H1 (cell line): ENCODE measurements at places on chromosomes 11 and 22. TPM values are rescaled to one million over a fixed set of nuclear protein-coding genes. Genes with fewer than 3 reads are reported as not detected.

DNA sequence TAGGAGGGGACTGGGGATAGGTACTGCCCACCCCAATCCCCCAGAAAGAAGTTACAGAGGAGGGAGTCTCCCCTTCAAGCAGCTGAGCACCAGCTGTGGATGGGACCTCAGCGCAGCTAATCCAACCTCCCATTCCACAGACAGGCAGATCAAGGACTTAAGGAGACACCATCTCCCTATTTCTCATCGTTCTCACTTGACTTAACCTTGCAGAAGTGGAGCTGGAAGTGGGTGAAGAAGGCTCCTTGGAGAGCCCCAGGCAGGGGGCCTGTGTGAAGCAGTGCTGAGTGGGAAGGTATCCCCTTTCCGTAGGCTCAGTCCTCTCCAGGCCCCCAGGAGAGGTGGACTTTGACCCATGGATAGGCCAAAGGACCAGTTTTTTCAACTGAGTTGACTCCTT is 27.3 kb downstream of the USP35 start:
- DNase-seq: no peak
- peaks cover 2% of the 10 kb centered on the region; the same call in 1 of the 2 replicates for H3K36me3 ChIP-seq
- H3K4me1 ChIP-seq: no peaks in the 10 kb centered on the region

GRCh38 chr11:71562120-71562519 is 3.2 kb upstream of the KRTAP5-10 start:
- H3K4me3 ChIP-seq: no peak overlapping the region
- no peak overlapping the region for H3K27ac ChIP-seq

DNA sequence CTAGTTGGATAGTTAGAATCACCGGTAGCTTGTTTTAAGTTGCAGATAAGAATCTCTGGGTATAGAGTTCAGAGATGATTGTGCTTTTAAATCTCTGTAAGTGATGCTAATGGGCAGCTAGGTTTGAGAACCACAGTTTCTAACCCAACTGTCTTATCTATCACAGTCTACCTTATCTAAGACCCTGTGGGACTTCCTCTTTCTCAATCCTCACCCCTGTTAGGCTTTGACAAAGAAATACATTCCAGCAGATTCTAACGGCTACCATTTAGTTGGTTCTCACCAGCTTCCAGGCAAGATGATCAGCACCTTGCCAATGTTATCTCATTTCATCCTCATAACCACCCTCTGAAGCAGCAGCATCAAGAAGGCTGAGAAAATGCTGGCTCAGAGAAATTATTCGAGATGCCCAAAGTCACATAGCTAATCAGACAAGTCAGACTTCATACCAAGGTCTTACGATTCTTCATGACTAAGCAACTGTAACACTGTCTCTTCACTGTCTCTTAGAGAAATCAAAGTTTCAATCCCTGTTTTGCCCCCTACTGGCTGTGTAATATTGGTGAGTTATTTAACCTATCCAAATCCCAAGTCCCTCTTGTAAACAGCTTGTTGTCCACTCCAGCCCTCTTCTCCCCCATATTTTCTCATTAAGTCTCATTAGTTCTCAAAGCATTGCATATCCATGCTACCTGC is 192.4 kb upstream of the API5 start:
- H3K4me1 ChIP-seq: no peaks in the 10 kb centered on the region
- no peaks in the 10 kb centered on the region for H3K36me3 ChIP-seq
- no peak overlapping the region for H3K4me3 ChIP-seq
- H3K27ac ChIP-seq: no peak overlapping the region

GRCh38 chr22:22703203-22703570 is 58.8 kb downstream of the GGTLC2 start:
- no peaks in the 10 kb centered on the region for H3K36me3 ChIP-seq
- H3K4me3 ChIP-seq: no peak overlapping the region
- H3K4me1 ChIP-seq: no peaks in the 10 kb centered on the region
- no peak for DNase-seq
- no peak overlapping the region for H3K27ac ChIP-seq
- peaks cover 43% of the 10 kb centered on the region; the same call in 1 of the 2 replicates for H3K27me3 ChIP-seq

GRCh38 chr11:11411401-11411985 is 58.4 kb upstream of the CSNK2A3 start:
- H3K4me3 ChIP-seq: no peak overlapping the region
- no peaks in the 10 kb centered on the region for H3K36me3 ChIP-seq
- H3K27ac ChIP-seq: no peak overlapping the region

DNA sequence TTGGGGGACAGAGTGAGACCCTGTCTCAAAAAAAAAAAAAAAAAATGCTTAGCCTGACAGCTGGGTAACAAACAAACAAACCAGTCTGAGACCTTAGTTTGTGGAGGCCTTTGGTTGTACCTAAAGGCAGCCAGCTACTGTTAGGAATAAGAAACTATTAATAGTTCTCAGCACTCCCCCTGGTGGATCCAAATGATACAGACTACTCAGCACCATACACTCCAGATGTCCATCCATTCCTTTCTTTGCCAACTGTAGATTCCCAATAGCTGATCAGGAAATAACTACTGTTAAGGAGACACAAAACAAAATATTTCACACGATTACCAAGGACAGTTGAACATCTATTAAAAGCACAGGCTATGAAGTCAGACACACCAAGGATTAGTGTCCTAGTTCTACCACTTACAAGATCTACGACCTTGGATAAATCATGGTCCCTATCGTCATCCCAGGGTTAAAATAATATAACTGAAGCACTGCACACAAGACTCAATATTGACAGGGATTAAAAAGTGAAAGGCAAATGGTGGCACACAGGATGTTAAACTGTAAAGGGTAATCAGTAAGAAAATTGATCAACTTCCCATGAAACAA is 17.2 kb downstream of the CLDN25 start:
- H3K27ac ChIP-seq: no peak overlapping the region
- H3K36me3 ChIP-seq: peaks cover 36% of the 10 kb centered on the region
- H3K27me3 ChIP-seq: no peaks in the 10 kb centered on the region
- no peak overlapping the region for H3K4me3 ChIP-seq

DNA sequence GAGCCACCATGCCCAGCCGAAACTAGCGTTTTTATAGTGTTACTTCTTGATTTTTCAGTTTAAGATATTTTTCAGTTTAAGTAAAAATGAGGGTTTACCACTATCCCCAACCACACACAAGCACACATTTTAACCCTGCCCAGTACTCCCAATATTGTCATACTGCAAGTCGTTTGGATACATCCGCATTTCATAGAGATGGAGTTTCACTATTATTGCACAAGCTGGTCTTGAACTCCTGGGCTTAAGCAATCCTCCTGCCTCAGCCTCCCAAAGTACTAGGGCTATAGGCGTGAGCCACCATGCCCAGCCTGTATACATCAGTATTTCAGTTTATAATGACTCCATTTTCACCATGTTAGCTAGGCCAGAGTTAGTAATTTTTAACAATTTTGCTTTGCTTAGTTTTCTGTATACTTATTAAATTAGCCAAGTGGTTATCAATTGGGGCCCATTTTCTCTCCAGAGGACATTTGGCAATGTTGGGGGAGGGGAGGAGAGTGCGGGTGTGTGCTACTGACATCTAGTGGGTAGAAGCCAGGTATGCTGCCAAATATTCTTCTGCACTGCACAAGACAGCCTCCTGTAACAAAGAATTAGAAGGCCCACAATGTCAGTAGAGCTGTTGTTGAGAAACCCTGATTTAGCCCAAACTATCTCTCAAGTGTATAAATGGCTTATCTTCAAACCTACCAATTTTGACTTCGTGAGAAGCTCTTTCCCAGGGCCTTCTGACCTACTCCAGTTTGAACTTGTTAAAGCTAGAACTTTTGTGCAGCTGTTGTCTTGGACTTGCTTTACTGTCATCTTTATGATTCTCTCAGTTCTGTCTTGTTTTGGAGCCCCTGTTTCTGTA is 7.3 kb downstream of the USP47 start:
- H3K36me3 ChIP-seq: no peaks in the 10 kb centered on the region
- no peaks in the 10 kb centered on the region for H3K27me3 ChIP-seq
- H3K27ac ChIP-seq: no peak overlapping the region

Gene CNIH2
- polyA plus RNA-seq: 11.6 and 12.5 TPM in 2 replicates
